T-helper 9 cell (primary cell): ENCODE measurements at places on chromosomes 5 and 9.
A peak's percentile ranks its signal among the peaks of the same experiment; 100 is the strongest.

- DNase-seq = no peak
Measured at GRCh38 chr5:125652761-125653160, 770.4 kb upstream of the GRAMD2B start.

DNA sequence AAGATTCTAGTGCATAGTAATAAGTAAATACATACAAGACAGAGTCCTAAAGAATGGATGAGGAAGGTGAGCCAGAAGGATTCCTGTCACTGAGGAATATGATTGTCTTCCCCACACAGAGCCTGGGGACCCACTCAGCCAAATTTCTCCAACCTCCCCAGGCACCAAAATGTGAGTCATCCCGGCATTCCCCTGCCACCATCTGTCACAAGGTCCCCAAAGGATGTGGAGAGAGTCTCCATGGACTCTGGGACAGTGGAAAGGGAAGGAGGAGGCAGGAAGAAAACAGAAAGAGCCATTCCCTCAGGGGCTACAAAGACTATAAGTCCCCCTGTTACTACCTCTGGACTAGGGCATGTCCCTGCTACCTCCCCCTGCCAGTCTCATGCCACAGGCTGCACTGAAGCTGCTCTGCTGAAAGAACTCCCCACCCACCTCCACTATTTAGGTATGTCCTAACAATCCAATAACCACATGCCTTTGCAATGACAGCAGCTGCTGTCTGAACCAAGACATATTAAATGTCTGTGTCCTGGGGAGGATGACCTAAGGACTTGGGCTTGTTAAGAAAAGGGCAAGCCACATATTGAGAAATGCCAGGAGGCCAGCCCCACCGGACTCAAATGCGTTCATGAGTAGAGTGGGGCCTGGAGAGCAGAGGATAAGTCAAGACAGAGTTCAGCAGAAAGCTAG is 10.7 kb upstream of the OR5C1 start:
- no peak for DNase-seq

GRCh38 chr9:135948446-135948845 is 12.7 kb downstream of the UBAC1 start:
- no peak for DNase-seq

- no peak for DNase-seq
Measured at GRCh38 chr9:32430720-32431119, 46.3 kb downstream of the ACO1 start.

DNA sequence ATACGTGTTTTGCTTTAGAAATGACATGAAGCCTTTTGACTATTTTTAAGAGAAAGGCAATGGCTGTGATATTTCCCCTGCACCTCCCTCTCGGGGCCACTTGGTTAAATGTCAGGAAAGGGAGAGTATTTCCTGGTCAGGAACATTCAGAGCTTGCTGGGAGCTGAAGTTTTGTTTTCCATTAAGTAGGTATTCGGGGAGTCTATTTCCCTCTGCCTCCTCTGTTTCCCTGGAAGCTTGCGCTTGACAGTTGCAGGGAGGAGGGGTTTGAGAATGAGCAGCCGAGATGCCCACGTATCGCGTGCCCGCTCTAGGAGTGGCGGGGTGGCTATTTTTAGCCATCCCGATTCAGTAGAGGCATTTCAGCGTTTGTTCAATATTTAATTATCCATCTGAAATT is 6.7 kb downstream of the DAB2IP start:
- DNase-seq = no peak

- DNase-seq = no peak
Measured at GRCh38 chr5:91383956-91384300, 811 bp upstream of the ARRDC3 start.

DNA sequence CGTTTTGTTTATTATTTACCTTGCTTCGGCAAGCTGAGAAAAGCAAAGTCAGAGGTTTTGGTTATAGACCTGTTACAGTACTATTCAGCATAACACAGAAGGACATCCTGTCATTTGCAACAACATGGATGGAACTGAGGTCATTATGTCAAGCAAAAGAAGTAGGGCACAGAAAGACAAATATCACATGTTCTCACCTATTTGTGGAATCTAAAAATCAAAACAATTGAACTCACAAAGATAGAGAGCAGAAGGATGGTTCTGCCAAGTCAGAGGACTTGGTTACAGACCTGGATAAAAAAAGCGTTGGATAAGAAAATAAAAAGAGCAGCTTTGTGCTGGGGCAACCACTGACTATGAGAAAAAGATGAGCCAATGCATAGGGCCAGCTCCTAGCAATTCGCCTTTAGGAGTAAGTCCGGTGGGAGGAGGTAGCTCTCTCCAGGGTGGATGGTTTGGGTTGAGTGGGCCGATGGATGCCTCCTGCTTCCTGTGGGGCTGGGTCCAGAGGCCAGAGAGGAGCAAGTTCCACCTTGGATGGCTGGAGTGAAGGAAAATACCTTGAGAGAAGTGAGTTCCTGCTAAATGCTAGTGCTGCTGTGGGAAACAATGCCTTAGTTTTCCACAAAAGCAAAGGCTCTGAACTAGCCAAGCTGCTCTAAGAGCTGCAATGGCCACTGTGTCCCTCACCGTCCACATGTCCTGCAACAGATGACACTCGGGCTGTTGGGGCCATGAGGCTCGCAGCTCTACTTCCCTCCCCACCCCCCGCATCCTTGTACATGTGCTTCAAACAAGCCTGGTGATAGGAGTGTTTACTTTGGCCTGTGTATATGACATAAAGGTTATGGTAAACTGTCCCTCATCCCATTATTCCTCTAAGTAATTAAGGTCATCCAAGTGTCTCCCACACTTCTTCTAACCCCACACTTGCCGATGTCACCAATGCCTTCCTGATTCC is 38.4 kb downstream of the ACOT12 start:
- no peak for DNase-seq

- no peak for DNase-seq
Measured at GRCh38 chr9:16132513-16132912, 579.7 kb downstream of the CCDC171 start.

GRCh38 chr9:131436376-131436775 is 42.5 kb downstream of the PRRC2B start:
- no peak for DNase-seq

GRCh38 chr5:73437101-73437776 is 11.3 kb downstream of the FOXD1 start:
- DNase-seq = no peak

DNA sequence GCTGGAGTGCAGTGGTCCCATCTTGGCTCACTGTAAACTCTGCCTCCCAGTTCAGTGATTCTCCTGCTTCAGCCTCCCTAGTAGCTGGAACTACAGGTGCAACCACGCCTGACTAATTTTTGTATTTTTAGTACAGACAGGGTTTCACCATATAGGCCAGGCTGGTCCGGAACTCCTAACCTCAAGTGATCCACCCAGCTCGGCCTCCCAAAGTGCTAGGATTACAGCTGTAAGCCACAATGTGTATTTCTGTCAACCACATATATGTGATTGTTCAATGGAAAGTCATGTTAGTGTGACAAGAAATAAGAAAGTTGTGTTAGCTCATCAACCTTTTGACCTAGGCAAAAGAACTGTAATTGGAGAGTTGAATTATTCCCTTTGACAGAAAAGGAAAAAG is 677.1 kb upstream of the CHD1 start:
- DNase-seq = no peak

GRCh38 chr9:131999692-132000551 is 79.7 kb downstream of the MED27 start:
- no peak for DNase-seq

DNA sequence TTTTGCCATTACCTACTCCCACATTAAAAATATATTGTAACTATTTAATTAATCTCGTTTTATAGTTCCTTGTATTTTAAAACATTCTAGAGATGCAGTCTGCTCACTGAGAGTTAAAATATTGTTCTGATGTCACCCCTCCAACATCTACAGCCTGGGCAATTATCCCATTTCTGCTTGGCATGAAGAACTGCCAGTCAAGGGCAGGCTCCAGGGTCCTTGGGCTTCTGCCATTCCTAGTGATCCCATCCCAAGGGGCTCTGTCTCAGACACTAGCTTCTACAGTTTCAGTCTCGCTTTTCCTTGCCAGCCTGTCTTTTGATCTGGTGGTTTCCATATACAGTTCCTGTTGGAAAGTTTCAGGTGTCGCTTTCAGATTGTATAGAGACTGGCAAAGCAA is 287.2 kb downstream of the TMEM232 start:
- no peak for DNase-seq

- no peak for DNase-seq
Measured at GRCh38 chr9:111944241-111944866, 47.7 kb downstream of the UGCG start.

- no peak for DNase-seq
Measured at GRCh38 chr5:124237206-124237695, 509.2 kb downstream of the ZNF608 start.

GRCh38 chr9:135701959-135702721 is at the start of gene KCNT1:
TSS of gene KCNT1 (plus strand) at chr9:135702185. CDS start at chr9:135702259, 74 bp downstream.
- peak; percentile 42 for DNase-seq

DNA sequence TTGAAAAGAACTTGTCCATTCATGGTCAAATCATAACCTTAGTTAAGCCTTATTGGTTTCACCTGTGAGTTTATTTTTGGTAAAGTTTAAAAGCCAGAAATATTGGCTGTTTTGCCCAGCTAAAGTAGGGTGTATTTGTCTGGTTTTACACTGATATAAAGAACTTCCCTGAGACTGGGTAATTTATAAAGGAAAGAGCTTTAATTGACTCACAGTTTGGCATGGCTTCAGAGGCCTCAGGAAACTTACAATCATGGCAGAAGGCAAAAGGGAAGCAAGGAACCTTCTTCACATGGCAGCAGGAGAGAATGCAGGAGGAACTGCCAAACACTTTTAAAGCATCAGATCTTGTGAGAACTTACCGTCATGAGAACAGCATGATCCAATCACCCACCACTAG is 55.3 kb downstream of the JAKMIP2 start:
- no peak for DNase-seq

DNA sequence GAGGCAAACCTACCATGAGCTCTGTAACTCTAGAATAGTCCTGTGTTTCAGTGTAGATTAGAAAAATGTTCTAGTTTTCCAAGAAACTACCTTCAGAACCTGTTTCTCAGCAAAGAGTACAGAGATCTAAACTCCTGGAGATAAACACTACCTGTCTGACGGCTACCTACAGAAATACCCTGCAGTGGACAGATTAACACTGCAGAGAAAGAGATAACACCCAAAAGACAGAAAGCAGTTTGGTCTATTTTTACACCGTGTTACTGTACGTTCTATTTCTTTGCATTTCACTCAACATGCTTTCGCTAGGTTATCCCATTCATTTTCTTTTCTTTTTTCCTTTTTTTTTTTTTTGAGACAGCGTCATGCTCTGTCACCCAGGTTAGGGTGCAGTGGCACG is 11.6 kb downstream of the SCAI start:
- no peak for DNase-seq

GRCh38 chr5:165836046-165836445 is 2330.6 kb downstream of the MAT2B start:
- no peak for DNase-seq

- DNase-seq = no peak
Measured at GRCh38 chr9:133126697-133127339, 5.8 kb upstream of the RALGDS start.

DNA sequence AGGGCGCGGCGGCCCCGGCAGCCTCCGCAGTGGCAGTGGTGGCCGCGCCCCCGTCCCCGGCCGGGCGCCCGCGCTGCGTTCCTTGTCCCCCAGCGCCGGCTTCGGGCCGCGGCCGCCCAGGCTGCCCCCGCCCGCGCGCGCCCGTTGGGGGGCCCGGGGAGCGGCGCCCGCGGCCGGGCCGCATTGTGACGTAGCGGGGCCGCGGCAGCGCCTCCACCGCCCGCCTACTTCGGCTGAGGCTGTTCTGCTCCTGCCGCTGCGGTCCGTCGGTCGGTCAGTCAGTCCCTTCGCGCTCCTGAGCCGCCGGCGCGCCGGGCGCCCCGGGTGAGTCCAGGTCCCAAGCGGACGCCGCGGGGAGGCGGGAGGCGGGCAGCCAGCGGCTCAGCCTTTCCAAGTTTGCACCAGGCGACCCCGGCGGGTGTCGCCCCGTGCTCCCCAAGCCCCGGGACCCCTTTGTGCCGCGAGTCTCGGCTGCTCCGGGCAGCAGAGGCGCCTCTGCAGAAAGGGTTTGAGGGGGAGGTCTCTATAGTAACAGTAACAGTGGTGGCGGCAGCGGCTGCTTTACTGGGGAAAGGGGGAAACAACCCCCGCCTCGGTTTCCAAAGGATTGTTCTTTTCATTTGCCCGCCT is at the start of gene SNCAIP:
TSS of gene SNCAIP (plus strand) at position 277 of the 630 bp plus-strand sequence. CDS start 78,898 bp downstream, outside the sequence.
- no peak for DNase-seq

DNA sequence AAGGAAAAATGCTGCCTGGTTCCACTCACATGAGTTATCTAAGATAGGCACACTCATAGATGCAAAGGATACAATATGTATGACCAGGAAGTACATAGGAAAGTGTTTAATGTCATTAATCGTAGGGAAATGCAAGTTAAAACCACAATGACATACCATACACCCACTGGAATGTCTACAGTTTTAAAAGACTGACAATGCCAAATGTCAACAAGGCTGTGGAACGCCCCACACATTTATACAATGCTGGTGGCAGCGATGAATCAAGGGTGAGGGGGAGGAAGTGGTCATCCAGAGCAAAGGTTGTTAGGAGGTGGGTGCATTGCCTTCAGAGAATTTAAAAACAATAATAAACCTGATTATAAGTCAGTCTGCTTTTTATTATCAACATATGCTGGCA is 437.8 kb downstream of the ARHGEF28 start:
- no peak for DNase-seq

- DNase-seq = no peak
Measured at GRCh38 chr9:32483343-32483742, 42.7 kb downstream of the RIGI start.

- DNase-seq = no peak
Measured at GRCh38 chr5:124283031-124283430, 463.4 kb downstream of the ZNF608 start.

DNA sequence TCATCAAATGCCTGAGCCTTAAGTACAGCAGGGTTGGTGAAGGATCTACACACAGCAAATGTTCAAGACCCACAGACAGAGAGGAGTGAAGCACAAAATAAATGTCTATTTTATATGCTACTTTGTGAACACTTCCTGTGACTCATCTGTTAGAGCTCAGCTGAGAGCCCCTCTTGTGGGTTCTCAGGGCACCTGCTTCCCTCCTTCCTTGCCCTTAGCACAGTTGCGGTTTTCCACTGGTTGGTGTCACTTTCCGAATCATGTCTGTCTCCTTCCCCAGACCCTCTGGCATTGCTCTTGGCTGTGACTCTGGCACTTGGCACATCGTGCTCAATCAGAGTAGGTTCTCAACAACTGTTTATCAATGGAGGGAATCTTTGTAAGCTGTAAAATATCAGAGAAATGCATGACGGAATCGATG is 128.5 kb upstream of the STC2 start:
- DNase-seq = no peak

DNA sequence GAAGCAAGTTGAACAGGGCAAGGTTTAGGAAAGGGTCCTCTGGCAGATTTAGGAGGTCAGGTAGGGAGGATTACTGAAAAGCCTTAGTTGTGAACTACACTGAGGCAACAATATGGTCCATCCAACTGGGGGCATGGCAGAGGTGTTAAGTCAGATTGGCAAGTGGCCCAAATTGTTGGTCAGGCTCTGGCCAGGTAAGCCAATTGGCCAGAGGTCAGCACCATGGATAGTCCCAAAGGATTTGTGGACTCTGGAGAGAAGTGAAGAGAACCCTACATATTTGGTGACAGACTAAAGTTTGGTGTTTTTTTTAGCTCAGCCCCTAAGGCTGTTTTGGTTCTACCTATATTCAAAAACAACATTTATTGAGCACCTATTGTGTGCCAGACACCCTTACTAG is 39.1 kb upstream of the RASGRF2 start:
- DNase-seq = no peak

GRCh38 chr5:145752947-145753346 is 82.2 kb downstream of the PRELID2 start:
- DNase-seq = no peak
